ENCODE measurements at places on chromosomes 3 and 15.
A peak's percentile ranks its signal among the peaks of the same experiment; 100 is the strongest.

GRCh38 chr15:28927043-28927442 is 41.3 kb downstream of the APBA2 start:
- no peak for DNase-seq

- no peak for DNase-seq
Observed at GRCh38 chr15:37652646-37653417, 281.6 kb upstream of the TMCO5A start.

- DNase-seq, result no peak
Observed at GRCh38 chr15:68232449-68232848, 2.9 kb upstream of the CLN6 start.

- DNase-seq, result no peak
Observed at GRCh38 chr15:90650117-90650955, 66.8 kb upstream of the BLM start.

DNA sequence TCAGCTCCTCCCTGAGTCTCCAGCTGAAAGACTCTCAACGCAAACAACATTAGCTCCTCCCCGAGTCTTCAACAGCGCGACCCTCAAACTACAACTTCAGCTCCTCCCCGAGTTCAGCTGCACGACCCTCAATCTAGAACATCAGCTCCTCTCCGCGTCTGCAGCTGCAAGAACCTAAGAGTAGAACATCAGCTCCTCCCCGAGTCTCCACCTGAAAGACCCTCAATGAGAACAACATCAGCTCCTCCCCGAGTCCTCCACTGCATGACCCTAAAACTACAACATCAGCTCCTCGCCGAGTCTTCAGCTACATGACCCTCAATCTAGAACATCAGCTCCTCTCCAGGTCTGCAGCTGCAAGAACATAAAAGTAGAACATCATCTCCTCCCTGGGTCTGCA is 78.3 kb downstream of the TFRC start:
- no peak for DNase-seq

DNA sequence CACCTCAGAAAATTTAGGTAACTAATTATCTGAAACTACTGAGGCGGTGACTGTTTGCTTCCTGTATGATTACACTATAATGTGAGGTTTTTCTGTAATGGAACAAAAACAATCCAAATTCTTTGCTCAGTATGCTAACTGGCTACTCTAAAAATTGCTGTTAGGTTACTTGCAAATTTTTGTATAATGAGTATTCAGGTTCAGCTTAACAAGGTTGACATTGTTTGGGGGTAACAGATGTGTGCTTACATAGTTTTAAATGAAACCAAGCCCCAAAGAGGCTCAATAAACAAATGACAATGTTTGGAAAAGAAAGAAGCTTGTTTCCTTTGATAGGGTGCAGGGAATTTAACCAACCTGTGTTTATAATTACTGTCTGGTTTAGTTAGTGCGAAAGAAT is 414.5 kb upstream of the MDFIC2 start:
- DNase-seq, result no peak

DNA sequence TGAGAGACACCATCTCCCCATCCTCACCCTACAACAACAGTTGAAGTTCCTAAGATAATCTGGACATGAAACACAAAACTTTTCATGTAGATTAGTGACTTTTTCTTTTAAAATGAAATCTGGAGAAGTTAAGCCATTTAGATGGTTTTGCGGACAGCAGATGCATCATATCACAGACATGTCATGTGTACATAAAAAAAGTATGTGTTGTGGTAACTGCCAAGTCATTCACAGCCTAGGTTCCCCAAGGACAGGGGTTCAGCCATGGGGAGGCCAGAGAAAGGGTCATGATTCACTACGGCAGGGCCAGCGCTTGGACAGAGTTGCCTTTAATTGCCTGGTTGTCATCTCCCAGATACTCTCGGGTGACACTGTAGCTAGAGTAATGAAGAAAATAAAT is 163.2 kb downstream of the PDZRN3 start:
- DNase-seq, result no peak

DNA sequence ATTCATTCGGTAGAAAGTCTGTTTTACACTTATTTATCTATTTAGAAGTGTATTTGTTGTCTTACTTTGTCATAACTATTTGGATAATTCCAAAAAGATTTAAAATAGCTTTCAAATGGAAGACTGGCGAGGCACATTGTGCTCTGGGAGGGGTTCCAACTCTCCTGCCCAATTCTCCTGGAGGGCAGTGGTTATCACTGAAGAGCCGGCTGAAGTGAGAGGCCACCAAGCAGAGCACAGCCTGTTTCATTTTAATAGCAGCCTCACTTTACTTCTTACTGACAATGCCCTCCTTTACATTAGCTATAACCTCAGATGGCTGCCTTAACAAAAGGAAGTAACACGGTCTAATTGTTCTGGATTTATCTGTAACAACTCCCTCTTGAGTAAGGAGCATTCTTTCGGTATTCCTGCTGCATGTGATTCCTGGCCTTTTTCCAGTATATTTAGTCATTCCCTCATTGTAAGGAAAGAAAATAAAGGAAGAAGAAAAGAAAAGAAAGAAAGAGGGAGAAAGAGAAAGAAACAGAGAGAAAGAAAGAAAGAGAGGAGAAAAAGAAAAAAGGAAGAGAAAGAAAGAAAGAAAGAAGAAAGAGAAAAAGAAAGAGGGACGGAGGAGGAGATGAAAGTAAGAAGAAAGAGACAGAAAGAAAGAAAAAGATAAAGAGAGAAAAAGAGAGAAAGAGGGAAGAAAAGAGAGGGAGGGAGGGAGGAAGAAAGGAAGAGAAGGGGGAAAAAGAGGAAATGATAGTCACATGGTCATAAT is 339.8 kb upstream of the WNT5A start:
- no peak for DNase-seq

- no peak for DNase-seq
Observed at GRCh38 chr15:57432141-57432741, 55.9 kb downstream of the CGNL1 start.

- no peak for DNase-seq
Observed at GRCh38 chr3:190326361-190326760, 4.1 kb upstream of the CLDN1 start.

DNA sequence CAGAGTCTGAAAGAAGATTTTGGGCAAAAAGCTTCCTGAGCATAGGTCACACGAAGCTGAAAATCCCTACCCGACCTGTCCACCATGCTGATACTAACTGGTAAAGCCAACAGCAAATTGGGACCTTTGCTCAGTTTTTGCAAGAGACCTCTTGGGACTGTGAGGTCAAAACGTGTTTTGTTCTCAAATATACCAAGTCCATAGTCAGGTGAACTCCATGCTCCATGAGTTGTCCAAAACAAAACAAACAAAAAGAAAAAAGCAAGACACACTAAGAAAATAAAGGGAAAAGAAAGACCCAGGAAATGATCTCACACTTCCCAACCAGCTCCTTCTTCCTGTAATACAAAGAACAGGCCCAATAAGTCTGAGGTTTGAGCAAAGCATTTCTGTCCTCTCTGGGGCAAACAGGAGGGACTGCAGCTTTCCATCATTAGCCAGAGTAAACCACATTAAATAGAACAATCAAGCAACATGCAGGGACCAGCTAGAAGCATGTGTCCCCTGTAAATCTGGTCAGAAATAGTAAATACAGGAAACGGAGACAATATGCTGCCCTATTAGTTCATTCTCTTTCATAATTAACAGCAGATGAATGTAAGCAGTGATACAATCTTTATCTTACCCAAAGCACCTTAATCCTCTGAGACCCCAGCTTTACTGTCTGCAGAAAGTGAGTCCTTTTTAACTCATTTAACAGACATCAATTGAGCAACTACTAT is 125.0 kb upstream of the LIPC start:
- no peak for DNase-seq

DNA sequence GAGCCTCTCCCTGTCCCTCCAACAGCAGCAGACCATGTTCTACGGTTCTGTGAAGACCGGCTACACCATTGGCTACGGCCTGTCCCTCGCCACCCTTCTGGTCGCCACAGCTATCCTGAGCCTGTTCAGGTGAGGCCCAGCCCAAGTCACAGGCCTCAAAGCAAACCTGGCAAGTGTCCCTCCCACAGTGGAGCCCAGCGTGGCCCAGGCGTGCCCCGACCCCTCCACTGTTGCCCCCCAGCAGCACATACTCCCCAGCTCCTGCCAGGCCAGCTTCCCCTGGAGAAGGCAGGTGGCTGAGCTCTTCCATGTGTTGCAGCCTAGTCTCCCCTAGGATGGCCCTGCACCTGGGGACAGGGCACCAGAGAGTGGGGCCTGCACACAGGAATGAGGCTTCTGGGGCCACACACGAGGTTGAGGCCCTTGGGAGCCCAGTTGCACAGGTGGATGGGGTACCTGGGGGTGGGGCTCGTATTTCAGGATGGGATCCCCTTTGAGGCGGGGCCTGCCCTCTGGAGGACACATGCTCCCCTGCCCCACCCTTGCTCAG is 25.0 kb downstream of the VIPR1 start:
- DNase-seq, result no peak

DNA sequence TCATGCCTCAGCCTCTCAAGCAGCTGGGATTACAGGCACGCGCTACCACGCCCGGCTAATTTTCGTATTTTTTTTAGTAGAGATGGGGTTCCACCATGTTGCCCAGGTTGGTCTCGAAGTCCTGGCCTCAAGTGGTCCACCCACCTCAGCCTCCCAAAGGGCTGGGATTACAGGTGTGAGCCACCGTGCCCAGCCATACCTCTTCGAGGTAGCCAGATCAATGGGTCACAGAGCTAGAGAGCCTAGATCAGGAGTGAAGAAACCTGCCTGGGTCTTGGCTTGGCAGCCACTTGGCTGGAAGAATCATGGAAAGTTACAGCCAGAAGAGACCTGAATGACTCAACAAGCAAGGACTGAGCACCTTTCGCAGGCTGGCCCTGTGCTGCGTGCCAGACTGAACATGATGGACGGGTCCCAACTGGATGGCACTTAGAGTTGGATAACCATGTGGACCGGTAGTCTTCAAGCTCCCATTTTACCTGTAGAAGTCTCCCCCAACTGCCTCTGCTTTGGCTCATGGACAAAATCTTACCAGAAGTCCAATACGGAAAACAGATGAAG is 29.7 kb downstream of the GNB5 start:
- no peak for DNase-seq

GRCh38 chr3:72550582-72551262 is 297.5 kb downstream of the SHQ1 start:
- no peak for DNase-seq

DNA sequence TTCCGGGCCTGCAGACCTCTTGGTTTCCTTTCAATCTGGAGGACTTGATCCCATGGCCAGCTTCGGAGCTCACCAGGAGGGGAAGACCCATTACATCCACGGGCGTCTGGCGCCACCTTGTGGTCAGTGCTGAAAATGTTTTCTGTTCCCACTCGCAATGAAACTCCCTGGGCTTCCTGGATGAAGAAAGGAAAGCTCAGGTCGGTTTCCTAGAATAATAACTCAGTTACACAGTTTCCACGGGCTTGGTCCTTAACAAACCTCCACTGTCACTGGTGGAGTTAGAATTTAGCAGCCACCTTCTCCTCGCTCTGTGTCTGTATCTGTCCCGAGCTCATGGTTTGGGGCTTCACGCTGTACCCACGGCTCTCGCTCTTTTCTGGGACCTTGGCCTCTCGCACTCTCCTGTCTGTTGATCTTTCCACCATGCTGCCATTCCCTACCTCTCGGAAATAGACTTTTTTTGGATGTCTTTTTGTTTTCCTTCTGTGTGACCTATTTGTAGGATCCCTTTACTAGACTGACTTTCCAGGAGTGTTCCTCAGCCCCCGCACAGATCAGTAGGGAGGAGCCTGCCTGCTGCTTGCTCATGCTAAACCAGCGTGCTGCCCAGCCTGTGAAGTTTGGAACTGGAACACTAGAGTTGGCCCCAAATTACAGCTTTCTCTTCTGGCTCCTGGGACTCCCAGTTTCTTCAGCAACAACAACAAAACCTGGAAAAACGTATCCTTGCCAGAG is 56.3 kb downstream of the IL20RB start:
- DNase-seq, result peak; percentile 71

- DNase-seq, result no peak
Observed at GRCh38 chr3:10929978-10930665, 62.4 kb upstream of the SLC6A1 start.

DNA sequence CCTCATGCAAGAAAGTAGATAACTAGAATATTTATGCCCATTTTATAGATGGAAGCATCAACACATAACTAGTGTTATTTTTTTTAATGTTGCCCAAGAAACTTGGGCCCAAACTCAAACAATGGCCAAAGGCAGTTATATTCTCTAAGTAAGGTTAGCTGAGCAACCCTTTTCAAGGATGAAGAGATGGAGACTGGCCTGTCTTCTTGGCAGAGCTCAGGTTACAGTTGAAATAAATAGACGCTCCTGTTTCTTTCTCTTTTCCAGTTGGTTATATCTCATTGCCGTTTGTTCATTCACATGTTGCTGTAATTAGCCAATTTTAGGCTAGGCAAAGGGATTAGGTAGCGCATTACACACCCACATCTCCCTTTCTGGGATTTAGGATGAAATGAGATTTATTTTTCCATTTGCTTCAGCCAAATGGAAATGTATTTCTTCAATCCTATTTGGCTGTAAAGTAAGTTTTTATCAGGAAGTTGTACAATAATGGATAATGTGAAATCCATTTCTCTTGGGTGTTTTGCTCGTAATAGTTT is 93.2 kb downstream of the CMSS1 start:
- DNase-seq, result no peak

- no peak for DNase-seq
Observed at GRCh38 chr15:42544853-42545629, 3.6 kb downstream of the LRRC57 start.

DNA sequence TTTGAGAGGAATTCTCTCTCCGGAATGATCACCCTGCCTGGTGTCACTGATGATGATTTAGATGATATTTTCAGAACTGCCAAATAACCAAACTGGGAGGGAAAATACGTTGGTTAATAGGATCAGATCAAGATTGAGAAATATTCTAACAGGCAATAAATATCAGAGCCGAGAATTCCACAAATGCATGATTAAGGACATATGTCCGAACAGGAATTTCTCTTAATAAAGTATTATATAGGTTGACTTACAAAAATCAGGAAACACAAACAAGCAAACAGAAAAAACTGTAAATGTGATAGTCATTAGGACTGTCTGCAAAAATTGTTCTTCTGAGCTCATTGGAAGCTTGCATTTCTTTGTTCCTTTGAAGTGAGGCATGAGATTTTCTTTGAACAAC is 75.1 kb upstream of the PHLDB2 start:
- DNase-seq, result no peak

DNA sequence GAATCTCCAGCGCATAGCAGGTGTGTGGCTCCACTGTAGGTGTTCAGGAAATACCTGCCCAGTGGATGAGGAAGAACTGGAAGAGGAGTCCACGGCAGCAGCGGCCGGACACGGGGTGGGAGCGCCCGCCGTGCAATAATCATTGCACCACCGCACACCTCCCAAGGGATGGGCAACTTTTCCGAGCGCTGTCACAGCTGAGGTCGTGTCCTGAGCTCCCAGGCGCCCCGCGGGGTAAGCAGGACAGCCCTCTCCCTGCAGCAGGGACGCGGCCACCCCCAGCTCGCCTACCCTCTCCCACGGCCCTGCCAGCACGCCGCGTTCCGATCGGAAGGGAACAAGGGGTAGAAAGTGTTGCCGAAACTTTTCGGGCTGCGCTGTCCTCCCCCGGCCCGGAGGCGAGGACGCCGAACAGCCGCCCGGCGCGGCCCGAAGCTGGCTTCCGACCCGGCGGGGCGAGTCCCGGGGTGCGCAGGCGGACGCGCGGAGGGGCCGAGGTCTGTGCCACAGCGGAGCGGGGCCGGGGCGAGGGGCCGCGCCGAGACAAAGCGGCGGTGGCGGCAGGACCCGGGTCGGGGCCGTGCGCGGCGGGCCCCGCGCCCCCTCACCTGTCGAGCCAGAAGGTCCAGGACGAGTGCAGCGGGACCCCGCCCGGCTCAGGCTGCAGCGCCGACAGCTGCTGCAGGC is 475 bp downstream of the EIF4E3 start:
- DNase-seq, result peak; percentile 30

- no peak for DNase-seq
Observed at GRCh38 chr3:148036331-148036876, 627.2 kb downstream of the ZIC1 start.

Measured in T-helper 2 cell treated with Interferon-gamma antibody and Interleukin-4, amounts not matched to agents 5 μg/mL and 100 μg/mL, for 36 hours (primary cell).